ENCODE measurements at places on chromosomes 3 and 15.

GRCh38 chr3:11562277-11562881 is 81.3 kb downstream of the VGLL4 start:
- DNase-seq = no peak

DNA sequence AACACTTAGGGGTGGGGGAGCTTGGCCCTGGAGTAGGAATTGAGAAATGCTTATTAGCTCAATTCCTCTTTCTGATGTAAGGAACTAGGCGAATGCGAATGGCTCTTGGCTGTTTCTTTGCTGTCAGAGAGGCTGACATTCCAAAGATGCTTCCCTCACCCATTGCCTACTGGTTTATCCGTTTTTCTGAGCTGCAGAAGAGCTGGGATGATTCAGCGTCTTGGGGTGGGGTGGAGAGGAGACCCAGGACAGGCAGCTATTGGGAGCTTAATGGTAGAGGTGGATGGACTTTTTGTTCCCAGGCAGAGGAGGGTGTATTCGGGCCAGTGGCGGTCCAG is 9.8 kb downstream of the PLEKHO2 start:
- DNase-seq = no peak

- DNase-seq = no peak
Observed at GRCh38 chr3:167718582-167718981, 16.1 kb downstream of the PDCD10 start.

DNA sequence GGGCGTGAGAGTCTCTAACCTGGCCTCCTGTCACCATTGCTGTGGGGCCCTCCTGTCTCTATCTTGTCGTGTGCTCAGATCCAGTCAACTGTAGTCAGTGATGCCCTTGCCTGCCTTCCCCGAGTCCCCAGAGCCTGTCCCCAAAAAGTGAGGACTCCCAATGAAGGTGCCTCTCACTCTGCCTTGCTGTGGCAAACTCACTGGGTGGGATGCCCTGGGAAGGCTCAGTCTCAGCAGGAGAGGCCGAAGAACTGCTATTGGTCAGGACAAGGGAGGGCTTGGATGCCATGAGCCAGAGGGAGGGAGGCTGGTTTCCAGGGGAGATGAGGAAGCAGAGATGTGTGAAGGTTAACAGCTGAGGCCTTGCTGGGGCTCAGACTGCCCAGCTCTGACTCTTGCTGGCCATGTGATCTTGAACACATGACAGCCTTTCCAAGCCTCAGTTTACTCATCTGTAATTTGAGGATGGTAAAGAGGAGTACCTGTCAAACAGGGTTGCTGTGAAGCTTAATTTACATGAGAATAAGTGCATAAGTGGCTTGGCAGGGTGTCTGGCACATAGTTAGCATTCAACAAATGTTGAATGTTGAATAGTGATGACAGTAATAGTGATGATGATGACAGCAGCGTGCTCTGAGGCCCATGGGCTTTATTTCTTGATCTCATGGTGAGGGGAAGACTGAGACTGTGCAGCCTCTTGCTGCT is 8.2 kb downstream of the KY start:
- no peak for DNase-seq

GRCh38 chr15:89690276-89691218 is at the start of the genes PEX11A and WDR93:
Gene PEX11A, minus strand, starts transcription at chr15:89690754. Its CDS starts 122 bp downstream, at chr15:89690632.
Gene WDR93, plus strand, starts transcription at chr15:89690811. Its CDS starts 10,936 bp downstream, at chr15:89701747.
- DNase-seq = peak; percentile 59

DNA sequence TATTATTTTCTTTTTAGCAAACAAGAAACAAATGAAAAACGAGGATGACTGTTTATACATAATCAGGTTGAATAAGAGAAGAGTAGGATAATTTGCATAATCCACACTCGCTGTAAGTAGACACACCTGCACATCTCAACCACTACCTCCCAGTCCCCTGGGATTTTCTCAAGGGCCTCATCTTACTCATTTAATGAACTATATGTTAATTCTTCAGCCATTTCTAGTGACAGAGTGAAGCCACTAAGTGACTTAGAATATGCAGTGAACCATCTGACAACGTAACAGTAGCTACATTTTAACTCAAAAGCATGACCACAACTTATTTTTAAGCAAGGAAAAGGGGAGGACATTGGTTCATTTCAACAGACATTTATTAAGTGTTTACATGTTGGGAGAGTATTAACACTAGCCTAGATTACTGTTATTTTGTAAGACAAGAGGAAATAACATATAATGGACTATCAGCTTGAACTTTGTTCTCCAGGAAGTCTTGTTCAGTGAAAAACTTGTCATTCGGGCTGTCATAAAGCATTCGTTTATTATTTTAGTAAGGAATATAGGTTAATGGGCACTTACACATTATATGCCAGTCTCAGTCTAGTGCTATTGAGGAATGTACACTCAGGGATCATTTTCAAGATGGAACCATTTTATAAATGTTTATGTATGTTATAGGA is 173.0 kb upstream of the ROBO2 start:
- no peak for DNase-seq

DNA sequence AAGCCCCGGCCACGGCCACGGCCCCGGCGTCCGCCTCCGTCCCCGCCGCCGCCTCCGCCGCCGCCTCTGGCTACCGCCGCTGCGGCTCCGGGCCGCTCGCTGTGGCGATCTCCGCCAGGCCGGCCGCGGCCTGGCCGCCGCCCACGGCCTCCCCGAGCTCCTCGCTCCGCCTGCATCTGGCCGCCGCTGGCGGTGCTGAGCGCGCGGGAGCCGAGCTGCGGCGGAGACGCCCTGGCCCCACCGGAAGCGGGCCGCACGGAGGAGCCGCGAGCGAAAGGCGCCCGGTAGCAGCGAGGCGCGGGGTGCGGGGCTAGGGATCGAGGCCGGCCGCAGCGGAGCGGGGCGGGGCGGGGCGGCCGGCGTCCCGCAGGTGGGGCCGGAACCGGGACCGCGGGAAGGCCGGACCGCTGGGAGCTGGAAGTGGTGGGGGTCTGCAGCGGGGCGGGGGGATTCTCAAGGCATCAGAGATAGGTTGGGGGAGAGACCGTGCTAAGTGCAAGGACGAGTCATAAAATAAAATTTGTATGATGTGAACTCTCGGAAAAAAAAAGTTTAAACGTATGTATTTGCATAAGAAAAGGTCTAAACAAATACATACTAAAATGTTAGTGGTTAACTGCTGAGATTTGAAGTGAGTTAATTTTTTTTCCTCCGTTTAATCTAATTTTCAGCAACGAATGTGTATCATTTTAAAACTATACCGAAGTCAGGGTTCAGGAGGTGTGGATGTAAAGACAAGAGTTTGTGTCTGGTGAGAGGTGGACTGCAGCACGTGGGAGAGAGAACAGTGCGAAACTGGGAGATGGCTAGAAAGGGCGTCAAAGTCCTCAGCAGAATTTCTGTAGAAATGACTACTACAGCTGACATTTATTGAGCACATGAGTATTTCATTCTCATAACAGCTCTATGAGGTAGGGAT is at the start of gene AVEN:
AVEN (minus strand) TSS at position 334 of the 919 bp plus-strand sequence; CDS start at position 176, 158 bp downstream.
- DNase-seq = no peak

DNA sequence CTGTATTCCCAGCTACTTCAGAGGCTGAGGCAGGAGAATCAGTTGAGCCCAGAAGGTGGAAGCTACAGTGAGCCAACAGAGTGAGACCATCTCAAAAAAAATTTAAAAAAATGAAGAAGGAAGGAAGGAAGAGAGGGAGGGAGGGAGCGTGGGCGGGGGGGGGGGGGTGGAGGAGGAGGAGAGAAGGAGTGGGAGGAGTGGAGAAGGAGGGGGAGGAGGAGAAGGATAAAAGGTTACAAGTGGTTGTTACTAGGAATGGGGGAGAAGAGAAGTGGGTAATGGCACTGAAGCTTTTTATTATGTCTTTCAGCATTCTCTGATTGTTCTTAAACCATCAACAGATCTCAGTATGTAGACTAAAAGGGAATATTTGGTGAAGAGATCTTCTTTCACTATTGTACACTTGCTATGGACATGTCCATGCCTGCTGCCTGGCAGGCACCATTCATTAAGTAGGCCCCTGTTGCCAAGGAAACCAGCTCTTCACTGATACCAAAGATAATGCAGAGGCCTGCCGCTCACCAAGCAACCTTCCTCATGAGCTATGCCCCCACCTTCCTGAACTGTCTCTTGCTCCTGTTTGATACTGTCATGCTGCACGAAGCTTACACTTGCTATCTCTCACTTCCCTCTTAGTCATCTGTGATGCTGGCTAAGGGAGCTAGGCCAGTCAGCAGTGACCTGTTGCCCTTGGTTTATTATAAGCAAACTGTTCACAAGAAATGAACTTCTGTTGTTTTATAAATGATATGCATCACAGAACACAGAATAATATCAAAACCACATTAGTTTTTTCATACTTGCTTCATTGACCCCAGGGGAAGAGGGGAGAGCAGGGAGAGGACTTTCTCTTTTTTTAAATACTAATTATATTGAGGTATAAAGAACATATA is 23.1 kb downstream of the EPM2AIP1 start:
- DNase-seq = no peak

DNA sequence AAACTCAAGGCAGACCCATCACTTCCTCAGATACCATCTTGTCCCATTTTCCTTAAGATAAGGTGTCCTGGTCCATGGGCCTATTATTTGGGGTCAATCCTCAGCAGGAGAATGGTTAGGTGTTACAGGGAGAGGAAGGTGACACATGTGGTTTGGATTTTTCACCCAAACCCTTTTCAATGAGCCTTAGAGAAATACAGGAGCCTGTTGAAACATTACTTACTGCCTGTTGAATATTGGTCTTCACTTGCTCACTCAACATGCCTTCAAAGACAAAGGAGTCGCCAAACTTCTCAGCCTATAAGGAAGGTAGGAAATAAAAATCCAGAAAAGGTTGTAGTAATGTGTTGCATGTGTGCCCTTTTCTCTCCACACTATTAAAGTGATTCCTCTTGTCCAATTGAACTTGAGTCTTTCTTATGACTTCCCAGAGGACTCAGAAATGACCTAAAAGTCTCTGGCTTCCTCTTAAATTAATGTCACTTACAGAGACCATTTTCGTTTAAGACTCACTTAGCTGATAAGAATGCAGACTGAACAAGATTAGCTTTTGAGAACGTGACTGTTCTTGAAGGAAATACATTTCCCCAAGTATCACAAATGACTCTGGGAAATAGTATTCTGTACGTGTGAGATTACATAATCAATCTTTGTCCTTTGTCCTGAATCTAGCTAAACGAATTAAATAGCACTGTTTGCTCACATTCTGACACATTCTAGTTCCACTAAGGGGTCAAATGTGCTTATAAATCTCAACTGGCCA is 17.8 kb downstream of the SUMF1 start:
- DNase-seq = no peak

- DNase-seq = no peak
Observed at GRCh38 chr3:197014942-197015575, 14.6 kb downstream of the MELTF start.

GRCh38 chr3:52547143-52547542 is 10.7 kb downstream of the UQCC5 start:
- DNase-seq = no peak

GRCh38 chr3:177567833-177568232 is 370.6 kb upstream of the TBL1XR1 start:
- no peak for DNase-seq

DNA sequence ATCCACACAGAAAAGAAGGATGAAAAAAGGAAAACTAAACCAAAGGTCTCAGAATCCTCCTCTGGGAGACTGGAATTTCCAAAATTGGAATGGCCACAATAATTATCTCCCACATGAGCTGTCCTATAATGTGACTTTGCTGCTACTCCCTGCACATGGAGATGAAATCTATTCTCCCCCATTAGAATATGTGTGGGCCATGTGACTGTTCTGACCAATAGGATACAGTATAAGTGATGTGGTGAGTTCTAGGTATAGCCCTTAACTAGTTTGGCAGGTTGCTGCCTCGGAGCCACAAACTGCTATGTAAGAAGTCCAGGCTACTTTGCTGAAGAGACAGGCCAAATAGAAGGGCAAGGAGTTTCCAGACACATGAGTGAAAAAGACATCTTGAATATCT is 5.2 kb downstream of the TRIM59 start:
- no peak for DNase-seq

- no peak for DNase-seq
Observed at GRCh38 chr3:6504347-6504746, 356.6 kb upstream of the GRM7 start.

DNA sequence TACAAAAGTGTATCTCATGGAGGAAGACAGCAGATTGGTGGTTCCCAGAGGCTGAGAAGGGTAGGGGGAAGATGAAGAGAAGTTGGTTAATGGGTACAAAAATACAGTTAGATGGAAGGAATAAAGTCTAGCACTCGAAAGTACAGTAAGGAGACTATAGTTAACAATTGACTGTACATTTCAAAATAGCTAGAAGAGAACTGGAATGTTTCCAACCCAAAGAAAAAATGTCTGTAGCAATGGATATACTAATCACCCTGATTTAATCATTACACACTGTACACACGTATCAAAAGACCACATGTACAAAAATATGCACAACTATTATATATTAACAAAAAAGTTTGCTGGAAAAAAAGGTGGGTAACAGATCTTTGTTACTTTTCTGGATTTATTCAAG is 57.3 kb downstream of the THRB start:
- DNase-seq = no peak

DNA sequence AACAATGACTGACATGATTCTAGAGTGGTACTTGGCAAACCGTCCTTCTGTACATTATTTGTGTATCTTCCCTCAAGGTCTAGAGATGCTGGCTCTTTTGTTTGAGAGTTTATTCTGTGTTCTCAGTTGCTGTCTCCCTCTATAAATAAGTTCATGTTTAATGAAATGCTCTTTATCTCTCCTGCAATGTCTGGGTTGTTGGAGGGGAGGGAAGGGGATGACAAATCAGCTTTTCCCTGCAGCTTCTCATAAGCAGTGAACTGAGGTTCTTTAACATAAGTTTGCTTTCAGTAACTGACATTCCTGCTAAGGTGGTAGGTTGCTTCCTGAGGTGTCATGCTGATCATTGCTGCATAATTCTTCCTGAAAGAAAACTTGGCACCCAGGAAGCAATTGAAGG is 21.8 kb downstream of the ITPR1 start:
- no peak for DNase-seq

GRCh38 chr15:46636206-46636605 is 1001.4 kb downstream of the SQOR start:
- DNase-seq = no peak

DNA sequence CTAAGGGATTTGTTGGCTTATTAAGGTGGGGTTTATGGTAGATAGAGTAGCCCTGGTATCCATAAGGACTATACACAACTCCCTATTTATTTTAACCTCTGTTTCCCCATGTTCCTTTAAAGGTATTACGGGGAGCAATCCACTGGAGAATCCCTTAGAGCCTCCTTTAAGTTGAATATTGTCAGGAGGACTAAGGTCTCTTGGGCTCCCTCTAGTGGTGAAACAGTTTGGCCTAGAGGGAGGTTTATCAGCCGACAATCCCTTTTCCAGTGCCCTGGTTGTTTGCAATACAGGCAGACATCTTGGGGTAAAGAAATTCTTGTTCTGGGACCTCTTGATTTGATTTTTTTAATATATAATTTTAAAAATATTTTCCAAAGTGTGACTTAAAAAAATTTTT is 12.9 kb downstream of the OPA1 start:
- peak; percentile 56 for DNase-seq

- DNase-seq = no peak
Observed at GRCh38 chr15:98823012-98823458, 174.7 kb downstream of the IGF1R start.

DNA sequence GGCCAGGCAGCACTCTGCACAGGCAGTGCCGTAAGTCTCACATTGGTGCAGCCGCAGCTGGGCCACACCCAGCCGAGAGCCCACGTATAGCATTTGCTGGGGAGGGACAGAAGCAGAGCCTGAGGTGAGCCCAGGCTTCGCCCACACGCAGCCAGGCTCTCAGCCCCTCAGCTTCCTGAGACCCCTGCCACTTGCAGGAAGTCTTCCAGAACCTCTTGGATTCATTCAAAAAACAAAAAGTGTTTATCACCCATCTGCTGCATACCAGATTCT is 6.9 kb downstream of the SEMA3G start:
- no peak for DNase-seq

- DNase-seq = no peak
Observed at GRCh38 chr3:62073038-62073437, 300.3 kb downstream of the FEZF2 start.

GRCh38 chr3:157131861-157132260 is 28.1 kb downstream of the CCNL1 start:
- DNase-seq = no peak
